ENCODE measurements at places on chromosomes 7 and 10.

DNA sequence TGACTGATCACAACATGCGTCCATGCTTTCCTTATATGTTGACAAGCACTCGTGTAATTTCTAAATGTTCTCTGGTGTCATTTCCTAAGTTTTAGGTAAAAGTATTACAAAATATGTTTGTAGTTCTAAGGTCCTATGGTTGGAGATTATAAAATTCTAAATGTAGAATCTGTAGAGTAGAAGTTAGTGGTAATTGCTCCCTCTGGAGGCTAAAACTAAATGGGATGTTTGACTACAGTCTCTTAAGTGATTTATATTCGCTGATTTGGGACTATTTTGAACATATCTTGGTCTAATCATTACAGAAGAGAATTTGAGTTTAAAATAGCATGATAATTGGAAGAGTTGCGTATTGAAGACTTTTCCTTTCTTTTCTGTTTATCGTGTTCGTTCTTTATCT lies 74.1 kb downstream of the ZMYND11 start:
- DNase-seq = no peak

- DNase-seq = no peak
These were observed 563.3 kb downstream of the NRG3 start for GRCh38 chr10:82438277-82438676.

- no peak for DNase-seq
These were observed 72.9 kb upstream of the KIAA1217 start for GRCh38 chr10:24136070-24136469.

- no peak for DNase-seq
These were observed 171.0 kb downstream of the GRID1 start for GRCh38 chr10:86195521-86196157.

DNA sequence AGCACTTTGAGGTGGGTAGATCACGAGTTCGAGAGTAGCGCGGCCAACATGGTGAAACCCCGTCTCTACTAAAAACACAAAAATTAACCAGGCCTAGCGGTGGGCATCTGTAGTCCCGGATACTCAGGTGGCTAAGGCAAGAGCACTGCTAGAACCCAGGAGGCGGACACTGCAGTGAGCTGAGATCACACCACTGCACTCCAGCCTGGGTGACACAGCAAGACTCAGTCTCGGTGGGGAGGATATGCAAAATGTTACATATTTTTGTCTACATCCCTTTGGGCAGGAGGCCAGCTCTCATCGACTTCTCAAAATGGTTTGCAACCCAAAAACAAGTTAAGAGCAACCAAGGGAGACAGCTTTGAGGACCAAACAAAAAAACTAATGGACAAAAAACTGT lies 8.2 kb downstream of the ATE1 start:
- DNase-seq = no peak

DNA sequence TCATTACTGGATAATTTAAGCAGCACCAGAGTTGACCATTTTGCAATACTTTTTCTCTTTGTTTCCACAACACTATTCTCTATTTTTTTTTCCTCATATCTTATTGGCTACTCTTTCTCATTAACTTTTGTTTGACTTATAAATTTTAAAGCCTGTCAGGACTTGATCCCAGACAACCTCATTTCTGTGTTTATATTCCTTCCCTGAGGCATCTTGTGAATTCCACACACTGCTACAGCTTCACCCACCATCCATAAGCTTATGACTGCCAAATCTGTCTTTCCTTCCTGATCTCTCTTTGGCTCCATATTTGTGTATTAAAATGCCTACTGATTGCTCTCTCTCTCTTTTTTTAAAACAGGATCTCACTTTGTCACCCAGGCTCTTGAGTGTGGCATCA lies 124.6 kb upstream of the MBL2 start:
- no peak for DNase-seq

DNA sequence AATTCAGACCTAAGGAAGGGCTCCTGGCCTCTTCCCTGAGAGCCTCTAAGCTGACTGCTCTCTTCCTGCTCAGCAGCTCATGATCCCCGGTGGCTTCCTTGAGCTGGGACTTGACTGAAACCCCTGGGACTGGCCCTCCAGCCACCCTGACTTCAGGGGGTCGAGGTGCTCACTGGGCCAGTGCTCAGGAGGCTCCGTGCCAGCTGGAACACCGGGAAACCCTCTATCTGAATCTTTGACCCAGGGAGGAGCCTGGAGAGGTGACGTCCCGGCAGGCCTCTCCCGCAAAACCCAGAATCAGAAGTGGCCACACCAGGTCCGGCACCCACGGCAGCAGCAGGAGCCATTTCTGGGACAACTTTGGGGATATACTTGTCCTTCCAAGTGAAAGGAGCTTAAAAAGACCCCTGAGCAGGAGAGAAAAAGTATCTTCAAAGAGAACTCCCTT lies 110.7 kb downstream of the WDR37 start:
- DNase-seq = no peak

DNA sequence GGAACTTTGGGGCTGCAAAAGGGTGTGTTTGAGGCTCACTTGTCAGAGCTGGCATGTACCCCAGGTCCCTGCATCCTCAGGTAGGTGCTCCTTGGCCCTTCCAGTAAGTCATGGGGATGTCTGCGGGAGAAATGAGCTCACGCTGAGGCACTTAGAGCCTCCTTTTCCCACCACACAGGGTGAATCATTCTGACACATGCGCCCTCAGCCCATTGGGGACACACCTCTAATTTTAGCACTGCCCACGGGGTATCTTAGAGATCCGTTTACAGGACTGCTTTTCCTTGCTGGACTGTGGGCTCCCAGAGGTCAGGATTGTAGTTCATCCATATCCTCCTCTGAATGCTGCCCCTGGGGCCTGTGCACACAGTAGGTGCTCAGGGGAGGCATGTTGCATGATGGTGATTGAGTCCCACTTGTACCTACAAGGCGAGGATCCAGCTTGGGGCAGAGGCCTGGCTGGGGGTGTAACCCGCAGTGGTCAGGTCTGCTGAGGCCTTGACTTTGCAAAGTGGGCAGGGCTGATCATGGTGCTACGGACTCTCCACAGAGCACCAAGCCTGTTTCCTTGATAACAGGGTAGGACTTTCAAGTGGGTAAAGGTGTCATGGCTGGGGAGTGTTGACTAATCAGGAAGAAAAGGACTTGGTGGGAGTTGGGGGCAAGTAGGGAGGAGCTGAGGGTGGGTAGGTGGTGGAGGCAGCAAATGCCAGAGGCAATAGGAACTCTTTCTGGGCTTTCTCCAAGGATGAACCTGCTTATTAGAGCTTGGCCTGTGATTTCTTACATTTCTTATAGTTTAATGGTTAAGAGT lies 5.8 kb downstream of the TSPAN15 start:
- no peak for DNase-seq

GRCh38 chr10:77357185-77357584 lies 280.4 kb downstream of the KCNMA1 start:
- DNase-seq = no peak

- no peak for DNase-seq
These were observed 114.0 kb downstream of the NT5C2 start for GRCh38 chr10:103079100-103079499.

- DNase-seq = no peak
These were observed 185.9 kb downstream of the RAB11FIP2 start for GRCh38 chr10:117860823-117861222.

DNA sequence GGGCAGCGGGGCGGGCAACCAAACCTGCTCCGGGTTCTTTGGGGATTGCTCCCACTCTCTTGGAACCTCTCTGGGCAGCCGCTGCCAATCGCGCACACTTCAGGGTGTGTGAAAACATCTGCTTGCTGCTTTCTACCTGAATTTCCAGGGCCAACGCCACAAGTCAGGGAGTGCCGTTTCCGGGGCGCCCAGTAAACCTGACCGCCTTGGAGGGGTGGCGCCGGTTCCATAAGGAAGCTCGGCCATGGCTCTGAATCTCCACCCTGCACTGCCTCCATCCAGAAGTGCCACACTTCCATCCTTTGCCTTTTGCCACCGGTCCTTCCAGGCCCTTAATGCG lies 679 bp upstream of the AFAP1L2 start:
- no peak for DNase-seq

- no peak for DNase-seq
These were observed 74.6 kb downstream of the CUL1 start for GRCh38 chr7:148773334-148773733.

DNA sequence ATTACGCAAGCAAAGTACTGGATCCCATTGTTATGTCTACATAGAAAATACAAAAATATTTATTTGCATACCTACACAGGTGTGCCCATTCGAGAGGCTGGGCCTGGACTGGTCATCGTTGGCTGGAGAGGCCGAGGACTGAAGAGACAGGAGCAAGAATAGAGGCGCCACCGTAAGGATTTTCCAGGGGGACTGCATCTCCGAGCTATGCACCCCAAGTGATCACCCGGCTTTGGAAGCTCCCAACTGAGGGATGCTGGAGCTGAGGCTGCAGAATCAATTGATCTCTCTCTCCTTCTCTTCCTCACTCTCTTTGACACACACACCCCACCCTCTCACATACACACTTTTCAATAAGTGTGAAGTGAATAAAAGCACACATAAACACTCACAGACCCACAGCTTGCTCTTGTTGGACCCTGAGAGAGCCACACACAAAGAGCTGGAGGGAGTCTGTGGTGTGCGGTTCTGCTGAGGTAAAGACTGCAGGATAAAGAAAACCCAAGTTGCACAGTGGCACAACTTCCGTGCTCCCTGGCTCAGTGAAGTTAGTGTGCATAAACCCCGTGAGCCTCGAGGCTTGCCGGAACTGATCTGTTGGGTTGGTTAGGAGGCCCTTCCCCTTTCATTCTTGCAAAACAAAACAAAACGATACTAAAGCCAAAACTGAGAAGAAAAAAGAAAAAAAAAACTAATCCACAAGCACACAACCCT lies at the start of gene AOAH:
Gene AOAH (minus strand): TSS at position 544 of the 714 bp plus-strand sequence. CDS start 346 bp downstream, at position 198.
- peak; percentile 43 for DNase-seq

- no peak for DNase-seq
These were observed 75.3 kb upstream of the IL6 start for GRCh38 chr7:22651534-22652243.

DNA sequence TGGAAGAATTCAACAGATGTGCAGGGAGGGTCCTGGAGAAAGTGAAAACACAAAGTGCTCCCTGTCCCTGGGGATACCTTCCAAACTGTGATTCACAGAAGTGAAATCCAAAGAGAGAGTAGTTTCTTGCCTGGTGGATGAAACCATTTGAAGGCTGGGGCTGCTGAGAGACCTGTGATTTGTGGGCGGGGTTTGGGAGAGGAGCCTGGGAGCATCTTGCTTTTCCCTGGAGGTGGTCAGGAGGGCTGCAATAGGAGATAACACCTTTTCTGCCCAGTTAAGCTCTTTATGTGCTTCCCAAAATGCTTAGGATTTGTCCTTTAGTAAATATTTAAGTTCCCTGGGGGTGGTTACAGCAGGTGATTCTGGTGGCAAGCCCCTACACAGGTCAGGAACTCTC lies 105.3 kb upstream of the TPK1 start:
- DNase-seq = no peak

- no peak for DNase-seq
These were observed 5.7 kb downstream of the C1GALT1 start for GRCh38 chr7:7188091-7188490.

- no peak for DNase-seq
These were observed 181.1 kb downstream of the ZMYND11 start for GRCh38 chr10:316390-316789.

- peak; percentile 7 for DNase-seq
These were observed 93.5 kb downstream of the MBL2 start for GRCh38 chr10:52679117-52679516.

GRCh38 chr7:140981951-140982350 lies 32.8 kb downstream of the MRPS33 start:
- DNase-seq = no peak

DNA sequence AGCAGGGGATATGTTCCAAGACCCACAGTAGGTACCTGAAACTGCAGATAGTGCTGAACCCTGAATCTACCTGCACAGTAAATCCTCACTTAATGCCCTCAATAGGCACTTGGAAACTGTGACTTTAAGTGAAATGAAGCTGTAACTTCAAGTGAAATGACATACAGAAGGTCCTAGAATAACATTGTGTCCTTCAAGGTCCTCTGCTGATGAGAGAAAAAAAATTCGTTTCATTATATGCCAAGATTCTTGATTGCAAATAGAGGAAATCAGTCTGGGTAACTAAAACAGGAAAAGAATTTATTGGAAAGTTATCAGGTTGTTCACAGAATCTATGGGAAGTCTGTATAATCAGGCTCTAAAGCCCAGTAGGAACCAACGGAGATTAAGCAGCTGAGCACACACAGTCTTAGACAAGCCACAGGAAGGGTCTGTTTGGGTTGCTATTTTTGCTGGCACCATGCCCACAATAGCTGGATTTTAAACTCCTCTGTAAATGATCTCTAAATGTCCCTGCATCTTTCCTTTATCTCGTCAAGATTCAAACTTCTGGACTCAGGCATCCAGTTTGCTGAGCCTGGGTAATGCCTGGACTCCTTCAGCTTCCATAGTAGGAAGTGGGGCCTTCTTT lies 57.5 kb downstream of the EXOC4 start:
- no peak for DNase-seq

DNA sequence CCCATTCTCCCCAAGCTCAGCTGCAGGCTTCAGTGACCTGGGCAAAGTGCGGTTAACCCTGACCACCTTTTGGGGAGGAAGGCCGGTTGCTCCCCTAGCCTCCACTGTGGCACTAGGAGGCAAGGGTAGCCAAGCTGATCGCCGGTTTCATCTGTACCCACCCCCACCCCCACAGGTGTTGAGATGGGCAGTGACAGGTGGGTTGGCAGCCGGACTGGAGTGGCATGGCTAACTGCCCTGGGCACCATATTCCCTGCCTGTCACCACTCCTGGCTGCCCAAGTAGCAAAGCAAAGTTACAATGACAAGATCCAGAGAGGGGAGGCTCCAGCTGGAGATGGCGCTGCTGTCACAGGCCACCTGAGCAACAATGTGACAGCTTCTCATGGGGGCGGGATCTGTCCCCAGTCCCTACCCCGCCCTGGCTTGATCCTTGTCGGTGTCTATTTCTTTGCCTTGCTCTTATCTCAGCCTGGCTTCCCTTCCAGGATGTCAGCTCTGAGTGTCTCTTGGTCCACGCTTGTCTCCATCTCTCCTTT lies 27.0 kb upstream of the BMS1 start:
- no peak for DNase-seq

- DNase-seq = no peak
These were observed 43.4 kb upstream of the ELMO1 start for GRCh38 chr7:37491919-37492694.

GRCh38 chr10:113485736-113486135 lies 67.1 kb upstream of the HABP2 start:
- DNase-seq = no peak
